ENCODE measurements at places on chromosomes 3 and 15.

- no peak for DNase-seq
These were observed 1.8 kb downstream of the ARHGEF26 start for GRCh38 chr3:154122912-154123559.

DNA sequence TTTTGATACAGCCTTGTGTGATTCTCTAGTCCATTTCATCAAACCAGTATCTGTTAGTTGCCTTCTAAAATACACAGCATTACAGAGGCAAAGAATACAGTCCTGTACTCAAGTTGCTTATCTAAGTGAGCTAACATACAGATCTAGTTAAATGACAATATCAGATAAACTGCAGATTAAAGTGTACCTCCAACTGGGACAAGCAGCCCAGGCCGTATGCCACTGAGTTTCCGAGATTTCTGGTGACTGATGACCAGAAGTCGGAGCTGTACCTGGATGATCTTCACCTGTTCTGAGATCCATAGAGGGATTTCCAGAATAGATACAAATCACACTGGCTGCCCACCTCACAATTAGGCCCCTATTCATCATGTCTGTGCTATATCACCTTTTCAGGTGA is 6.3 kb upstream of the TRIM59 start:
- no peak for DNase-seq

GRCh38 chr3:122251428-122251827 is 68.0 kb downstream of the CASR start:
- DNase-seq = no peak

DNA sequence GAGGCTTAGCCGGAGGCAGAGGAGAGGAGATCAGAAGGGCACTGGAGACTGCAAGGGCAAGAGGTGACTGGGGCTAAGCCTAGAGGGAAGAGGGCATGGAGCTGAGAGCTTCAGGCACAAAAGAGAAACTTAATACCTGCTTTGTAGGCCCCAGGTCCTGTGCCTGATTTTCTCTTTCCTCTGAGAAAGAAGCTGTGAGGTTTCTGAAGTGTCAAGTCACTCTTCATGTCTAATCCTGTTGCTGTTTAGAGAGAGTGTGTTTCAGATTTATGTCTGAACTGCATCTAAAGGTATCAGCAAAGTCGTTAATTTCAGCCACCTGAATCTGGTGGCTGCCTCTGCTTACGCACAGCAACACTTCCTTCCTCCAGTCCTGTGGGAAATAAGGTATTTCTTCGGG is 106.9 kb upstream of the RNU6-1 start:
- DNase-seq = no peak

DNA sequence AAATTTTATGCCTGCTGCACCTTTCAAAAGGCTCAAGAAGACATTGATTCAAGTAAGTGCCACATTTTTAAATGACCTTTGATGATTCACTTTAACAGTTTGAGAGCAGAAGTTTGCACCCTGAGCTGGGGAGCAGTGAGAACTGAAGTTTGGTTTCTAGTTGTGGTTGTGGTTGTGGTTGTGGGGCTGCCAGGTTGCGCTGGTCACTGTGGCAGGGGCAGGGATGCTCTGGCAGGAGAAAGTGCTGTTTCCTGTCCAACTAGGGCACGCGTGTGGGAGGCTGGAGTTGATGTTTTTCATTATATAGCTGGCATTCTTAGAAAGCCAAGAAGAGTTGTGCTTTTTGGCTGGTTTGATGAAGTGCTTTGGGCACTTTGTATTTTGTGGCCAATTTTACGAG is 339.7 kb upstream of the NR2F2 start:
- no peak for DNase-seq

All from activated CD8-positive, alpha-beta memory T cell treated with anti-CD3 and anti-CD28 coated beads for 1 hour (primary cell).